Activated gamma-delta T cell treated with anti-CD3 and anti-CD28 coated beads, Interleukin-2, amount 50 U/mL, for 16 hours (primary cell): ENCODE measurements at places on chromosomes 11 and 22.

- no peak for DNase-seq
Observed at GRCh38 chr22:16609548-16610261, 17.1 kb upstream of the CCT8L2 start.

DNA sequence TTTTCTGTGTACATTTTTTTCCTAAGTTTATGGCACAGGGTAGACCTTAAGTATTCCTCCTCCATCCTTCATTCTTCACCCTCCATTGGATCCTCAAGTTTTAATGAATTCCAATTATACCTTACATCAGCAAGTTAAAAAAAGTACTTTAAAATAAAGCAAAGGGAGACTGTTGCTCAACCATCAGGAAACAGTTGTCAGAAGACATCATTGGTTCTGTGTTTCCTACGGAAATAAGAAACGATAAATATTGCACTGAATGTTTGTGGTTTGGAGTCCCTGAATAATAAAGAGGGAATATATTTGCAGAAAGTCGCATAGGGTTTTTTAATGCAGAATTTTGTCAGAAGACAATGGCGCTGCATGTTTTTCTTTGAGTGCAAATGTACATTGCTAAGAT, 28.1 kb upstream of the LDHA start:
- DNase-seq = no peak

DNA sequence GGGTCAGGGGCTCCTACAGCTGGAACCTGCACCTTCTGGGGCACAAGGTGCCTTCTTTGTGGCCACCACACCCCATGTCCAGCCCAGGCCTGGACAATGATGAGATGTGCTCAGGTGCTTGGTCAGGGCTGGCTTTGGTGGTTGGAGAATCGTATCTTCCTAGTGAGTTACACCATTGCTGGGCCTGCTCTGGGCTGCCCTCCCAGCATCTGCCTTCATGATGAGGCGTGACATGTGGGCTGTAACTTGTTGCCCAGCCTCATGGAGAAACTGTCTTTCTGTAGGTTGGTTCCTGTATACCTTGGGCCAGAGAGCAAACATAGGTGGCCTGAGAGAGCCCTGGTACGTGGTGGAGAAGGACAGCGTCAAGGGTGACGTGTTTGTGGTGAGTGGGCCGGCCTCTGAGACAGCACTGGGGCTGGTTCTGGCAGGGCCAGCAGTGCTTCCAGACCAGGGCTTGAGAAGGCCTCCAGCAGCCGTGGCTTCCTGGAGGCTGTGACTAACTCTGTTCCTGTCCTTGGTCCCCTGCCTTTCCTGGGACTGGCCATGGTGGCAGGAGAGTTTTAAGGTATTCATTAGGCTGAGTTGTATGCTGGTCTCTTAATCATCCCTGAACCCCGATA, 18.1 kb downstream of the TRMU start:
- DNase-seq = no peak

GRCh38 chr11:68890490-68891231, 13.0 kb downstream of the MRPL21 start:
- DNase-seq = no peak

DNA sequence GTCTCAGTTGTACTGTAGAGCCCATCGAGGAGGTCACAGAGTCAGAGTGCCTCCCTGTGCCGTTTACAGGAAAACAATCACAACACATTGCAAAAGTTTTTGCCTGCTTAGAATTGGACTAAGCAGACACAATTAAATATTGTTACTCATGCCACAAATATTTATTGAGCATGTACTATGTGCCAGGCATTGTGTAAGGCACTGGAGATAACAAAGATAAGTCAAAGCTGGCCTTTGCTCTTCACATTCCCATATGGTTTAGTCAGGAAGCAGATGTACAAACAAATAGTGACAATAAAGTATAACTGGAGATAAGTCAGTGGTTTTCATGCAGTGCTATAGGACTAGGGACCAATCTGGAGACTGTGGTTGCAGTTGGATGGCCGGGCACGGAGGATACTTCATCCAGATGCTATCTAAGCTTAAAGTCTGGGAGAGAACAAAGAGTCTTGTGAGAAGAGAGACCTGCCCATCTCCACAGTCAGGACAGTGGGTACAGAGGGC, 550.7 kb downstream of the INSC start:
- DNase-seq = no peak

DNA sequence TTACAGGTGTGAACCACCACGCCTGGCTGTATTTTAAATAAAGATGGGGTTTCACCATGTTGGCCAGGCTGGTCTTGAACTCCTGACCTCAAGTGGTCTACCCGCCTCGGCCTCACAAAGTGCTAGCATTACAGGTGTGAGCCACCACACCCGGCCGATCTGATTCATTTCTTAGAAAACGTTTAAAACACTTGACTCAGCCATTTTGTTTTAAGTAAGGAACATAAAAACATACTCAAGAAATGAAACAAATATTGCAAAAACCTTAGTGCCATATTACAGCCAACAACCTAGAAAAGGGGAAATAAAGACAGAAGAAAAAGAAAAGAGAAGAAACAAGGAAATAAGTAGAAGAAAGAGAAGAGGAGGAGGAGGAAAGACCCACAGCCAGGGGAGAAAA, 17.4 kb downstream of the LRFN4 start:
- DNase-seq = no peak

- no peak for DNase-seq
Observed at GRCh38 chr22:19061471-19062138, 60.6 kb downstream of the DGCR2 start.

GRCh38 chr11:20670932-20671403, 1.6 kb downstream of the NELL1 start:
- no peak for DNase-seq

- DNase-seq = no peak
Observed at GRCh38 chr11:70694371-70694770, 296.0 kb downstream of the CTTN start.

GRCh38 chr11:76284161-76284560, 77.9 kb upstream of the WNT11 start:
- DNase-seq = no peak

DNA sequence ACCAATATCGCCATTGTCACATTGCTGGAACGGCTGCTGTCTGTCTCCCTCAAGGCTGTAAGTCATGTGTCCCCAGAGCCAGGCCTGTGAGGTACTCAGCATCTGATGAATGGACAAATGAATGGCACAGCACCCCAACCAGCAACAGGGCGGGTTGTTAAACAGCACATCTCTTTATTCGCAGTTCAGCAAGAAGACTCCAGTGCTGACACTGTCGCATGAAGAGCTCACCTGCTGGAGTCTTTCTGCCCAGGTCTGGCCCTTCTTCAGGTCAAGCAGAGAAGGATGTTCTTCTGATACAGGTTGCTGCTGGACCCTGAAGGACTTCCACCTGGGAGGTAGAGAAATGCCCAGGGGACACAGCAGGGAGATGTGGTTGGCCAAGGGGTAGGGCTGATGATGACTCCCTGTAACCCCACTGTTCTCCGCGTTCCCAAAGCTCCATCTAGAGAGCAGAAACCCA, 4.8 kb downstream of the SPATA19 start:
- DNase-seq = no peak

GRCh38 chr11:62295504-62295903, 3.4 kb downstream of the SCGB1D4 start:
- no peak for DNase-seq

GRCh38 chr11:59865031-59865430, 1.3 kb downstream of the TCN1 start:
- DNase-seq = no peak

- DNase-seq = no peak
Observed at GRCh38 chr11:104531075-104531474, 367.1 kb upstream of the PDGFD start.

- no peak for DNase-seq
Observed at GRCh38 chr11:64153812-64154211, 12.1 kb downstream of the MACROD1 start.

GRCh38 chr11:35029979-35030682, 108.8 kb upstream of the CD44 start:
- DNase-seq = no peak

GRCh38 chr11:102240502-102240901, 76.8 kb upstream of the BIRC3 start:
- no peak for DNase-seq

DNA sequence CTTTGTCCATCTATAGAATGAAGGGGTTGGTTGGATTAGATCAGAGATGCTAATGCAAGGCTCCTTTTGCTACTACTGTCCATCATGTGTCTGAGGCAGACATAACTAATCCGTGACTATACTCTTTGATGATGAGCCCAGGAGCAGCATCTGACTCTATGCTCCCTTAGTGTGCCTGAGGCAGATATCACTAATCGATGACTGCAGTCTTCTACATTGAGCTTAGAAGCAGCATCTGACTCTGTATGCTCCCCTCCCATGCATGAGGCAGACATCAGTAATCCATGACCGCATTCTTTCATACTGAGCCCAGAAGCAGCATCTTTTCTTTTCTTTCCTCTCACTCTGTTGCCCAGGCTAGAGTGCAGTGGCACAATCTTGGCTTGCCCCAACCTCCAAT, 4.2 kb downstream of the TCN2 start:
- DNase-seq = no peak

GRCh38 chr11:63445118-63445517, 45.8 kb downstream of the PLAAT5 start:
- no peak for DNase-seq

DNA sequence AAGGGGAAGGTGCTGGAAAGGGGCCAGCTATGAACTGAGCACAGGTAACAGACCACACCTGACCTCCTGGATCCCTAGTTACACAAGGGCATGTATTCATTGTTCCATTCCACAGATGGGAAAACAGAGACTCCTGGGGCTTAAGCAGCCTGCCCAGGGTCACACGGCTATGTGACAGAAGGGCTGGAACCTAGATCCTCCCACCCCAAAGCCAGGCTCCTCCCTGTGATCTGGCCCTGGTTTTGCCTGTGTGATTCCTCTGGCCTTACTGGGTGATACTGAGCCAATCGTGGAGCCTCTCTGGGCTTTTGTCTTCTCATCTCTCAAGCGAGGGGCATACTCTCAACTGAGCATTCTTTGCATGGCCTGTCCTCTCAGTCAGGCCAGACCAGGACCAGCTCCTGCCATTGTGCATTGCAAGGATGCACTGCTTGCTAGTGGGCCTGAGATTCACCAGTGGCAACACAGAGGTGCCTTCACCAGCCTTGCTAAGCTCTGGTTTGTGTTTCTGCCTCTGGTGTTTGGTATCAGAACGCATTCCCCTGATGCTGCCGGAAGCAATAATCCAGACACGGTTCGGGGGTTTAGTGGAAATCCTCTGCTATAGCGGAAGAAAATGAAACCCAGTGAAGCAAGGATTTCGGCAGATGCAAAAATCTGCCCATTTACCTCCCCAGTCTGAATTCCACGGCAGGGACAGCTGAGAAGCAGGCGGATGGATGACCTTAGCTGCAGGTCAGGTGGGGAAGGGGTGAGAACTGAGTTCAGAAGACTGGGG, 226.6 kb downstream of the ST3GAL4 start:
- DNase-seq = no peak

DNA sequence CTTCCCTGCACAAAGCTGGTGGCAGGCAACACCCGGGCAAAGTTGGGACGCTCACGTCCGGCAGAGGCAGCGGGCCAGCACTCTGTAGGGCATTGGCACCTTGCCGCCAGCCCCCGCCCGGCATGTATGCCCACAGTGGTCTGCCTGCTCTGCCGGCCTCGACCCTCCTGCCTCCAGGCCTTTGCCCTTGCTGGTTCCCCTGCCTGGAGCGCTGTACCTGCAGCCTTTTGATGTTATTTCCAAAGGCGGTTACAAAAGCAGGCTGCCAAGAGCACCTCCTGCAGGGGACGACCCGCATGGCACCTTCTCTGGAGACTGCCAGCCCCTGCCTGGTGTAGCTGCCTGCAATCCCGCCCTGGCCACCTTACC, 56.5 kb upstream of the SHISAL1 start:
- DNase-seq = no peak

DNA sequence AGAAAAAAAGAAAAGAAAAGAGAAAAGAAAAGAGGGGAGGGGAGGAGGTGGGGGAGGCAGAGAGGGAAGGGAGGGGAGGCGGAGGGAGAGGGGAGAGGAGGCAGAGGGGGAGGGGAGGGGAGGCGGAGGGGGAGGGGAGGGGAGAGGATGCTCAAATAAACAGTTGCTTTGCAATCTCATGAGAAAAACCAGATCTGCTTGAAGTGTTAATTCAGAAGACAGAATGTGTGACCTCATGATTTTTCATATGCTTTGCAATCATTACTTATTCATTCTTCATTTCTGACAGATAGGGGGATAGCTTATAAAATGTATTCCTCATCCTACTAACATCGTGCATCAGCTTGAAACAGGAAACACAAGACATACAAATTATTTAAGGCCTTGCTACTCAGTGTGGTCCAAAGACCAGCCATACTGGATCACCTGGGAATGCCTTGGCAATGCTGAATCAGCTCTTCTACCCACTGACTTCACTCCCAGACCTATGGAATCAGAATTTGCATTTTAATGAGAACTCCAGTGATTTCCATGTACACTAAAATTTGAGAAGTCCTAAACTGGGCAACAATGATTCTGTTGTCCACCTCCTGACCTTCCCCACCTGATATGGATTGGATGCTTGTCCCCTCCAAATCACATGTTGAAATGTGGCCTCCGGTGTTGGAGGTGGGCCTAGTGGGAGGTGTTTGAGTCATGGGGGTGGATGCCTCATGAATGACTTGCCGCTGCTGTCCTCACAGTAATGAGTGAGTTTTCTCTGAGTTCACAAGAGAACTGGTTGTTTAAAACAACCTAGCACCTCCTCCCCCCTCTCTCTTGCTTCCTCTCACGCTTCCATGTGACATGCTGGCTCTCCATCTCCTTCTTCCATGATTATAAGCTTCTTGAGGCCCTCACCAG, 69.2 kb downstream of the CCDC34 start:
- DNase-seq = no peak

- no peak for DNase-seq
Observed at GRCh38 chr11:130487924-130488815, 39.7 kb downstream of the ADAMTS15 start.

- DNase-seq = no peak
Observed at GRCh38 chr11:108853864-108854263, 189.0 kb downstream of the DDX10 start.

GRCh38 chr11:100963375-100963774, 166.2 kb downstream of the PGR start:
- DNase-seq = no peak

DNA sequence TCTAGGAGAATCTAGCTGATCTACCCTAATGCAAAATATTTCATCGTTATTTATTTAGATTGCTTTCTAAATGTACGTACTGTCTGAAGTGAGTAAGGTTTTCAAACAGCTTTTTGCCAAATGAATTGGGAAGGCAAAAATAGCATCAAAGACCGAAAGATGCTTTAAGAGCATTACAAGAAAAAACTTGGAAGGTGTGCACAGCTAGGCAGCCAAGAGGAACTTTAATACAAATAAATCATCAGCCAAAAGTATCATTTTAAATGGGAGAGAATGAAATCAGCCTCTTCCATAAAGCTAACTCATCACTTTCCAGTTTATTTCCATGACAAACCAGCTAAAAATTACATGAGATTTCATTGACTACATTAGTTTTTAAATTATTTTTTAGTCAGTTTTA, 30.2 kb upstream of the CFAP300 start:
- no peak for DNase-seq

DNA sequence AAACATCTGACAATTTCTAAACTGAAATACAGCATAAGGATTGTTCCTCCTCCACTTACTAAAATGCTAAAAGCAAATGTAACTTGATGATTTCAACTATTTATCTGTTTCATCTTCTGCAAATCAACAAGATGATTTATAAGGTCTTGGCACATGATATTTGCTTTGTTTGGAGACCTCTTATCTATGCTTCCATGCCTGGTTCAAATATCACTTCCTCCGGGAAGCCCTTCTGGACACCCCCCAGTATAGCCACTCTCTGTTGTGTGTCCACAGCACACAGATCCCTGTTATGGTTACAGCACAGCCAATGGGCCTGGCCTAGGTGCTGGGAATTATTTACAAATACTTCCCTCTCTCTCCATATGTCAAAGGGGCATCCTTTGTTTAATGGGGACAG, 114.8 kb downstream of the C11orf58 start:
- no peak for DNase-seq
